ENCODE measurements at places on chromosomes 7 and 10.

- no peak overlapping the region for H3K4me3 ChIP-seq
- peaks cover 4% of the 10 kb centered on the region for H3K4me1 ChIP-seq
- H3K27me3 ChIP-seq, result no peaks in the 10 kb centered on the region
- no peak for DNase-seq
- H3K36me3 ChIP-seq, result no peaks in the 10 kb centered on the region
Observed at GRCh38 chr7:47466832-47467231, 115.1 kb downstream of the TNS3 start.

DNA sequence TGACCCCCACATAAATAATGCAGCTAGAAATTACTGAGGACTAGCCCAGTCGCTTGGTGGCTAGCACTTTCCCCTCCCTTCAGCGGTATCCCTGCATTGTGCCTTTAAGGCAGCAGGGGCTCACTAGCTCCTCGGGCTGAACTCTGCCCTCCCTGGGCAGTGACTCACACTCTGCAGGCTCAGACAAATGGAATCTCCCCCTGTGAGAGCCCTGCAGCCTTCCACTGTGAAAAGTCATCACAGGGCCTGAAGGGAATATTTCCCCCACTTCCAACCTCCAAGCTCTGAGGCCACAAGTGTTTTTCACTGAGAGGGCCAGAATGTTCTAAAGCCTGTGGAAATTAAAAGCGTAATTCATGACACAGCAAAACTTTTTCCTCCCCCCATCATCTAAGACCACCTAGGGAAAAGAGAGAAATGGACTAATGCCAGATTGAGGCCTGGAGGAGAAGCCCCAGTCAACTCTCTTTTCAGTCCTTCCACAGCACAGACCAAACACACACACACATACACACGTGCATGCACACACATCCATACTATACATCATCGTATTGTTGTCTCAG is 93.6 kb upstream of the COL1A2 start:
- peak overlapping the region; percentile 61 for H3K27ac ChIP-seq
- H3K36me3 ChIP-seq, result no peaks in the 10 kb centered on the region
- H3K4me1 ChIP-seq, result peaks cover 12% of the 10 kb centered on the region
- DNase-seq, result peak; percentile 57
- H3K4me3 ChIP-seq, result peak overlapping the region; percentile 12

- H3K4me1 ChIP-seq, result no peaks in the 10 kb centered on the region
- DNase-seq, result no peak
- H3K27ac ChIP-seq, result no peak overlapping the region
- H3K36me3 ChIP-seq, result no peaks in the 10 kb centered on the region
Observed at GRCh38 chr7:24864214-24864817, 107.1 kb upstream of the GSDME start.

GRCh38 chr10:102375250-102375649 is 20.3 kb upstream of the NFKB2 start:
- H3K4me1 ChIP-seq, result no peaks in the 10 kb centered on the region
- no peaks in the 10 kb centered on the region for H3K27me3 ChIP-seq
- DNase-seq, result no peak
- peaks cover 84% of the 10 kb centered on the region for H3K36me3 ChIP-seq
- no peak overlapping the region for H3K27ac ChIP-seq

GRCh38 chr7:44891791-44892190 is 6.5 kb upstream of the PURB start:
- no peak overlapping the region for H3K4me3 ChIP-seq
- no peaks in the 10 kb centered on the region for H3K36me3 ChIP-seq
- no peak overlapping the region for H3K27ac ChIP-seq
- H3K4me1 ChIP-seq, result no peaks in the 10 kb centered on the region
- peaks cover 3% of the 10 kb centered on the region for H3K27me3 ChIP-seq

- no peak overlapping the region for H3K27ac ChIP-seq
- no peaks in the 10 kb centered on the region for H3K27me3 ChIP-seq
- DNase-seq, result peak; percentile 2
- H3K4me1 ChIP-seq, result peaks cover 4% of the 10 kb centered on the region
- peaks cover 13% of the 10 kb centered on the region for H3K36me3 ChIP-seq
Observed at GRCh38 chr10:103395754-103396066, 565 bp downstream of the ATP5MK start.

GRCh38 chr7:102897211-102897631 is 15.6 kb upstream of the LRRC17 start:
- no peak overlapping the region for H3K4me3 ChIP-seq
- DNase-seq, result no peak
- no peaks in the 10 kb centered on the region for H3K27me3 ChIP-seq
- H3K36me3 ChIP-seq, result no peaks in the 10 kb centered on the region

- no peak overlapping the region for H3K27ac ChIP-seq
- H3K4me3 ChIP-seq, result no peak overlapping the region
- H3K36me3 ChIP-seq, result no peaks in the 10 kb centered on the region
- H3K4me1 ChIP-seq, result no peaks in the 10 kb centered on the region
- DNase-seq, result no peak
- no peaks in the 10 kb centered on the region for H3K27me3 ChIP-seq
Observed at GRCh38 chr10:58615237-58615935, 102.7 kb downstream of the BICC1 start.

DNA sequence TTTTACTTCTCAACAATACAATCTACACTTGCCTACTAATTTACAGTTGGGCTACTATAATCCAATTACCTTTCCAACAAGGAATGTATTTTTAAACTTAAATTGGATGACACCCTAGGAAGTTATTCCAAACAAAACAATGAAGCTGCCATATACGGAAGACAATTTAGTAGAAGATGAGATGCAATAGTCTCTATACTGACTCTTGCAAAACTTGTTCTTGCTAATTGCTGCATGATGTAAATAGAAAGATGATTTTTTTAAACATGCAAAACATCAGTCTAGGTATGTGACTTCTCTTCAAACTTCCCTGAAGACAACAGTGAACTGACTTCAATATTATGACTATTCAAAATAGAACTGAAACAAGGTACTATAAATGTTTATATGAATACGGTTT is 17.6 kb downstream of the NT5C3A start:
- DNase-seq, result no peak
- no peak overlapping the region for H3K4me3 ChIP-seq
- no peaks in the 10 kb centered on the region for H3K4me1 ChIP-seq
- H3K36me3 ChIP-seq, result peaks cover 3% of the 10 kb centered on the region
- no peaks in the 10 kb centered on the region for H3K27me3 ChIP-seq
- no peak overlapping the region for H3K27ac ChIP-seq

DNA sequence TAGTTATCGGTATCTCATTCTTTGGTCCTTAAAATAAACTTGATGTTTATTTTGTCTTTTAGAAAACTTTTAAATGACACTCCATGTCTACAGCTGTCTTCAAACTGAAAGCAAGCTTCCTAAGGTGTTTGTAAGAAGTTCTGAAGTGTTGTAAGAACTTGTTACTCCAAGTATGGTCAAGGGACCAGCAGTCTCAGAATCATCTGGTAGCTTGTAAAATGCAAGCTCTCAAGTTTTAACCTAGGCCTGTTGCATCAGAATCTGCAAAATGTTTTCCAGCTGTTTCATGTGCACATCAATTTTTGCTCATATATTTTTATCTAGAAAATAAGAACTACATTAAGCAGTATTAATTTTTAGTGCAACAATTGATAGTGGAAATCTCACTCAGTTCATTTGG is 104.1 kb downstream of the THSD7A start:
- H3K4me3 ChIP-seq, result no peak overlapping the region
- H3K27ac ChIP-seq, result no peak overlapping the region
- no peaks in the 10 kb centered on the region for H3K36me3 ChIP-seq
- H3K4me1 ChIP-seq, result no peaks in the 10 kb centered on the region
- H3K27me3 ChIP-seq, result no peaks in the 10 kb centered on the region
- DNase-seq, result no peak

DNA sequence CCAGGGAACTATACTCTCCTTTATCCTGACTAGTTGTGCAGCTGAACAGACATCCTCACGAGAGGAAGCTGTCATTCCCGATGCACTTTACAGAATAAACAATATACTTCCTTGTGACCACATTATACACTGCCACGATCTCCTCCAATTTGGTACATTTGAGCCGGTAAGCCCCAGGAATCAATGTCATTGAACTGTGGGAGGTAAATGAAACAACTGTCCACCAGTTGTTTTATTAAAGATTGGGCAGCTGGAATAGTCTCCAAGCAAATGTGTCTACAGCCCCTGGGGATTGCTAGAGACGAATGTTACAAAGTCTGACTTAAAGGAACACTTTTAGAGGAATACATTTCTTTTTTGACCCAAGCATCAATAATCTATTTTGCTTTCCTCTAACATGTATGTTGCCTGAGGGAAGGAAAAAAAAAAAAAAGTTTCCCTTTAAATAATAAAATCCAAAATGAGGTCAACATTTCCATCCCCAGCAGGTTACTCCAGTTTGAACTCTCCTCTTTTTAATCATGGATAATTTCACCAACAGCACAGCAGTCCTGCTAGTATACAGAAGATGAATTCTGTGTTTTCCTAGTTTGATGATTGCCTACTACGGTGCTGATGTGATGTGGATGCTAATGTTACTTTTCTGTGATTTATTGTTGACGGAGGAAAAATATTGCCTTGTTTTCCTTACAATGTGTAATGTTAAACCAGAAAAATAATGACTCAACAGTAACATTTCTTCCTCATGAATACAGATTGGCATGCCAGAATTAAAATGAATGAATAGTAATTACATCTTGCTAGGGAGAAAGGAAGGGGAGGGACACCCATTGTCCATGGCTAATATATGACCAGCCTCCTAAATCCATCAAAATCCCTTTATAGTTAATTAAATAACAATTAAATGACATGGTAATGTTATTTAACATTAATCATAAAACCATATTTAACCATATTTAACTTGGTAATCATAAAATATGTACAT is 360.9 kb downstream of the NEBL start:
- no peaks in the 10 kb centered on the region for H3K36me3 ChIP-seq
- no peak overlapping the region for H3K27ac ChIP-seq
- H3K27me3 ChIP-seq, result no peaks in the 10 kb centered on the region
- no peaks in the 10 kb centered on the region for H3K4me1 ChIP-seq
- no peak for DNase-seq
- no peak overlapping the region for H3K4me3 ChIP-seq

DNA sequence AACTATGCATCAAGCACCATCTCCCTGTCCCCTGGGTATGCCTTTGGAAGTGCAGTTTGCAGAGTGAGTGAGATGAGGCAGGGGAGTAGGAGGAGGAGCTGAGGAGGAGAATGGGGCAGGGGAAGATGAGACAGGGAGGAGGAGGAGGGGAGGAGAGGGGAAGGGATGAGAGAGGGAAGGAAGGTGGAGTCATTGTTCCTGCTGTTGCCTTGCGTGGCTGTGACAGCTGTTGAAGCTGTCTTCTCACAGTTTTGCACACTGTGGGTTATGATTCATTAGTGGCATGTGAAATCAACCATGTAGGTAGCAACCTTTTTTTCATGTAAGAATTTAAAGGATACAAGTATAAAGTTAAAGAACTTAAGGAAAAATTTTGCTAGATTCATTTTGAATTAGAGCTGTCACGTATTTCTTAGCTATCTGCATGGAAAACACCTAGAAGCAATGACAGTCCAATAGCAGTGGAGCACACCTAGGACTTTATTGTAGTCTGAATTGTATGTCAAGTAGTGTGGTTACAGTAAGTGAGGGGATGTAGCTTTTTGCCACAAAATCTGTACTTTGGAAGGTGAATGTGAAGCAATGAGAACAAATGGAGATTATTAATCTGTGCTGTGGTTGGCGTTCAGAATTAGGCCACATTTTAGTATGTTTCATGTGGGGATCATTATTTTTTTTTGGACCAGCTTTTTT is 21.7 kb downstream of the CCM2 start:
- no peak for DNase-seq
- peaks cover 14% of the 10 kb centered on the region for H3K36me3 ChIP-seq
- no peaks in the 10 kb centered on the region for H3K27me3 ChIP-seq
- H3K4me3 ChIP-seq, result no peak overlapping the region
- no peak overlapping the region for H3K27ac ChIP-seq

DNA sequence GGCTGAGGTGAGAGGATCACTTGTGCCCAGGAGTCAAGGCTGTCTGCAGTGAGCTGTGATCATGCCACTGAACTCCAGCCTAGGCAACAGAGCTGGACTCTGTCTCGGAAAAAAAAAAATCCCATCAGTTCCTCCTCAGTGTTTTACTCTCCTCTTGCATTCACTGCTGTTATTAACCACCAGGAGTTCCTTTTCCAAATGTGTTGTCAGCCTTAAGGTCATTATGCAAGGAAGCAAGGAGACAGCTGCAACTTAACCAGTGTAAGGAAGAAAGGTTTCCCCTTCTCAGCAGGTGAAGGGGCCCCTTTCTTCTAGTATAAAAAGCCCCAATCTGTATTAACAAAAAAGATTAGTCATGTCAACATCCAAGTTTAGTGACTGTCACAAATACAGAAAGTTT is 86.6 kb upstream of the LEP start:
- no peaks in the 10 kb centered on the region for H3K36me3 ChIP-seq
- H3K4me1 ChIP-seq, result peaks cover 14% of the 10 kb centered on the region
- no peak for DNase-seq
- H3K4me3 ChIP-seq, result no peak overlapping the region
- H3K27ac ChIP-seq, result no peak overlapping the region

GRCh38 chr7:134625550-134625949 is 21.1 kb upstream of the BPGM start:
- no peaks in the 10 kb centered on the region for H3K4me1 ChIP-seq
- no peak overlapping the region for H3K27ac ChIP-seq
- no peaks in the 10 kb centered on the region for H3K36me3 ChIP-seq
- no peak overlapping the region for H3K4me3 ChIP-seq

DNA sequence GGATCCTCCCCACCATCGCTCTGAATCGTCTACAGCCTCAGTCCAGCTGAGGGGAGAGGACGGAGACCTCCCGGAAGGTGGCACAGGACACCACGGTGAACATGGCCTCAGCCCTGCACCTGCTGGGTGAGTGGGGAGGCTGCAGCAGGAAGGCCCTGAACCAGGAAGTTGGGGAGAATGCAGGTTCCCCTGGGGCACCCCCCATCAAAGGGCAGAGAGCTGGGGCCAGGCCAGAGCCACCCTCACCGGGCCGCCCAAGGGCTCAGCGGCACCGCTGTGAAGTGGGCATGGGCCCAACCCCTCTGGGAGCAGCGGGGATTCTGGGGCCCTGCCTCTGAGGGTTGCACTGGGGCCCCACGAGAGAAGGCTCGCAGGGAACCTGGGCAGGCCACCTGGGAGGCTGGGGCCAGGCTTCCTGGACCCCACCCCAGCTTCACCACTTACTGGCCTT is 98.7 kb downstream of the MICALL2 start:
- no peaks in the 10 kb centered on the region for H3K4me1 ChIP-seq
- H3K27me3 ChIP-seq, result no peaks in the 10 kb centered on the region
- no peak for DNase-seq
- no peaks in the 10 kb centered on the region for H3K36me3 ChIP-seq
- no peak overlapping the region for H3K4me3 ChIP-seq

- no peaks in the 10 kb centered on the region for H3K36me3 ChIP-seq
- no peak for DNase-seq
- no peaks in the 10 kb centered on the region for H3K27me3 ChIP-seq
Observed at GRCh38 chr10:128675405-128675804, 549.2 kb upstream of the MKI67 start.
